ENCODE measurements at places on chromosomes 4 and X.

DNA sequence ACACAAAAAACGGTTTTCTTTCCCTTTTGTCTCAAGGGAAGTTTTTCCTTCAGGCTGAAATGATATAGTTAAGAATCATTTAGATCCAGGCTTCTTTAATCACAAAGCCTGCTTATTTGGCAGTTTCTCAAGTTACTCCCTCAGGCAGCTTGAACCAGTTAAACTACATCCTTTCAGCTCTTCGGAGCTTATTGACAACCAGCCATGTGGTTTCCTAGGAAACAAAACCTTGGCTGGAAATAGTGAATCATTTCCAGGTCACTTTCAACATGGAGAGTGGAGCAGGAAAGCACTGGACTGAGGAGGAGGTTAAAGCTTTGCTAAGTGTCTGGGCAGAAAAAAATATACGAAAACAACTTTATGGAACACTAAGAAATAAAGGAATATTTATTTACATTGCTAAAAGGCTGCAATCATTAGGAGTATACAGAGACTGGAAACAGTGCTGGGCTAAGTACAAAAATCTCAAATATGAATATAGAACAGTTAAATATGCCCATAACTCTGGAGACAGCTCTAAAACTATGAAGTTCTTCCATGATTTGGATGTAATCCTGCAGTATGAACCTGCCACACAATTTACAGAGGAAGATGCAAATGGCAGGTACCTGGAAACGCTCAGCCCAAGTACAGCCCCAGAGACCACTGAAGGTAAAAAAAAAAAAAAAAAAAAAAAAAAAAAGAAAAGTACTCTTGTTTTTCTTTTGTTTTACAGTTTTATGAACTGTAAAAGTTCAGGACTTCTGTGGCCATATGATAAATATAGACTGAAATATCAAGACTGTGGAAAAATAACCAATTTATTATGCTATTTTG is 23.2 kb upstream of the AASDH start:
- DNase-seq, result no peak

GRCh38 chr4:53767482-53767881 is 176.2 kb upstream of the LNX1 start:
- DNase-seq, result no peak

DNA sequence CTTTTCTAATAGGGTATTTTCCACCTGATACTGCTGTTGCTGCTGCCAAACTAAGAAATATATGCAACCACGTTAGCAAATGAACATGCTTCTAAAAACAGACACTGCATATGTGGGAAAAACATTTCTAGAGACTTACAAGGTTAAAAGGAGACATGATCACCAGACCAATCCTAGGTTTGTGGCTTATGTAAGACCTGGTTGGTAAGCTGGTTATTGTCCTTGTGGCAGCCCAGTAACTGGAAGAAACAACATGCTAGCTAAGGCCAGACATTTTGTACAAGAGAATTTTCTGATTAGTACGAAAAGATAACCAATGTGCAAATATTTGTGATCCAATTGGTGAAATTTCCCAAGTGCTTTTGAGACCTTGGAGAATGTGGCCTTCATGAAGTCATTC is 112.0 kb downstream of the AFF2 start:
- DNase-seq, result no peak

DNA sequence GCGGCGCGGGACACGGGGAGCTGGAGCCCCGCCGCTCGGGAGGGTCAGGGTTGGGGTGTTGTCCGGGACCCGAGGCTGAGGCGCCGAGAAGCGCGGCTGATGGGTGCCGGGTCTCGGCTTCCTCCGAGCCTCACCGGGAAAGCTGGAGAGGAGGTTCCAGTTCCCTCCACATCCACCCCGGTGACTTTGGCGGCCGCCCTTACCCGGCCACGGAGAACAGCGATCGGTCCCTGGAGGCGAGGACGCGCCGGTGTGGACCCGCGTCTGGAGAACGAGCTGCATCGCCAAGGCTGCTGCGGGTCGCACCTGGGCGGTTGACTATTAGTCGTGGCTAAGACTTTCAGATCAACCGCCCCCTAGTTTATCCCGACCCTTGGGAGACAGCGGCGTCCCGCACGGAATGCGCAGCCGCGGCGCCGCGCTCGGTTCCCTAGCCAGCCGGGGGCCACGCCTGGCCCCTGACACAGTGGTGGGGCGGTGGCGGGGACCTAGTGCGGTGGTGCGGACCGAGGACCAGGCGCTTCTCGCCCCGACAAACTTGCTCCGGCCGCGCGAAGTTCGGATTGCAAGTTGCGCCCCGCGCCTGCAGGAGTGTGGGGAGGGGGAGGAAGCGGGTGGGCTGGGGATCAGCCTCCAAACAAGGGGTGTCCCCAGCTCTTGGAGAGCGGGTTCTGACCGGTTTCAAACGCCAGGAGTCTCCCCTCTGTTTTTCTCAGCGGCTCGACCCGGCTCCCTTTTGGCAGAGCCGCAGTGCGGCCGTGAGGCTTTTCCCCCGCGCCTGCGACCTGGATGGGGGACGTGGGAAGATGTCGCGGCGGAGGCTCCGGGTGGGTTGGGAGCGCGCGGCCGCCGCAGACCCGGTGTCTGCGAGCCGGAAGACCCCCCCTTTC is 568 bp downstream of the FHDC1 start:
- DNase-seq, result no peak

GRCh38 chr4:74527049-74527448 is 82.1 kb downstream of the AREG start:
- DNase-seq, result no peak

- DNase-seq, result no peak
These were observed 129.1 kb downstream of the ARHGAP10 start for GRCh38 chr4:147860960-147861359.

GRCh38 chrX:130014356-130014755 is 31.9 kb downstream of the BCORL1 start:
- DNase-seq, result no peak

DNA sequence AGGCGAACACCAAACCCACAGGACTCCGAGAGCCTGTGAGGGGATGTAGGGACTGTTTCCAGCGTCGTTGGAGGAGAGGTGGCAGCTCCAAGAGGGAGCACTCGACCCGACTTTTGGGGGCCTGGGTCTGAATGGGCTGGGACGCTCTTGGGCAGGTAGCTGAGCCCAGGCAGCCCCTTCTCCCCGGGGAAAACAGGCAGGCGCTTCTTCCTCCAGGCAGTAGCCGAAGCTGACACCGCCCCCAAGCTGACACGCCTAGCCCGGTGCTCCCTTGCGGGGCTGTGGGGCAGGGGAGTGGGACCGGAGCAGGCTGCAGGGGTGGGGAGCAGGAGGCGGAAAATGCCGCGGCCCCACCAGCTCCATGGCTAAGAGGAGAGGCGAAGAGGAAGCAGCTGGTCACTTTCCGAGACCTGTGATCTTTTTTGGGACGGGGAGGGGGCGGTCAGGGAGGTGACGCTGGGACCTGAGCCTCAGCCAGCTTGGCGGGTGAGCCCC is 4.2 kb downstream of the NKX1-1 start:
- DNase-seq, result no peak

DNA sequence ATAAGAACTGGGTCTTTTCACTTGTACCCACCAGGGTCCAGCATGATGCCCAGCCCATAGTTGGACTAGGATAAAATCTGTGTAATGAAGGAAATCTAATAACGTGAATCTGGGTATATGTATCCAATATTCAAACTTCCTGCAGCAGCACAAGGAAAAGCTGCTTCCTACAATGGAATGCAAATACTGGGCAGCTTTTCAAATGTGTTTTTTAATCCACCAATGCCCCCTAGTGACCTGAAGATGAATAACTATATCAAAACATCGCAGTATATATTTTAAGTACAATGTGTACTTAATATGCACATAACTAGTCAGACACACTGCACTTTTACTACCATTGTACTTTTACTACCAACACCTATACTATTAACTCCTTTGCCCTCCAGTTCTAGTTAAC is 5.3 kb downstream of the APOO start:
- DNase-seq, result no peak

DNA sequence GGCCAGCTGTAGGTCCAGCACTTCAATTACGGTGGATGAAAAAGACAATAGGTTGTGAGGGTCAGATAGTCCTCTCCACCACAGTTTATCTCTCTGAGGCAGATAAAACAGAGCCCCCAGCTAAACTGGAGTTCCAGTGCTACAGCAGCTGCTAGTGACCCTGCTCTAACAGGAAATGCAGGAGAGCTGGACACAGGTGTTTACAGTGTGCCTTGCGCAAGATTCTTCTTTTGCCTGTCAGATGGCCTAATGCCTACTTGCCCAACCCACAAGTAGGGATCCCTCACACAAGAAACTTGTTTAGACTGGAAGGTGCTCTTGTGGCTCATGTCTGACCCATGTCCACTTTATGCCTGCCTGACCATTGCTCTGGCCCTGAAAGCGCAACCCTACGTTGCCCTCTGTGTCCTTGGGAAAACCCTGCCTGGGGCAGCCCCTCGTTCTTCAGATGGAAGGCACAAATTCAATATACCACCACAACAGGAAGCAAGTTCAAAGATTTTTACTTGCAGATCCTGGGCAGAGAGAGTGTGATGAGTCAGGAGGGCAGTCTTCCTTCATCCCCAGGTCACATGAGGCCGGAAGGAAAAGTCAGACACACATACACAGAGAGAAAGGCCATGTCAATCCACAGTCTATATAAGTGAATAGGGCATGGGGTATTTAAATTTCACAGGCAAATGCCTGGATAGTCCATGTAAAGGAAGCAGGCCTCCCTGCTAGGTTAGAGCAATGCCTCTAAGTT is 105.1 kb upstream of the ADGRL3 start:
- DNase-seq, result no peak

DNA sequence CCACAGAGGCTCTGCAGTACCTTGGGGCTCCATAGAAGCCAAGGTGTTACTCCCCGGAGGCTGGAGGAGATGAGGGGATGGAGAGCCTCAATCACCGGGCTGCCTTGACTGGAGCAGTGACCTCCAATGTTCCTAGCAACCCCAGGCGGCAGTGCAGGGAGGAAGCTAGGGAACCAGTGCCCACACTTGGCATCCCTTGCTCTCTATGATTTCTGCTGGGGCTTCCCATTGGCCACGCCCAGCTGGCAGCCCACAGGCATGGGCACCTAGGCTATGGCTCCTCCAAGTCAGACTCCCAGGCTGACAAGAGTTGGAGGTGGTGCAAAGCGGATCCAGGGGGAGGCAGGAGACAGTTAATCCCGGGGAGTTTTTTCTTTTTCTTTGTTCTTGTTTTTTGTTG is 229.7 kb downstream of the EVC2 start:
- no peak for DNase-seq

- DNase-seq, result no peak
These were observed 1523.7 kb downstream of the ARAP2 start for GRCh38 chr4:34720571-34720970.

GRCh38 chrX:23304881-23305280 is 29.8 kb upstream of the PTCHD1 start:
- DNase-seq, result no peak

DNA sequence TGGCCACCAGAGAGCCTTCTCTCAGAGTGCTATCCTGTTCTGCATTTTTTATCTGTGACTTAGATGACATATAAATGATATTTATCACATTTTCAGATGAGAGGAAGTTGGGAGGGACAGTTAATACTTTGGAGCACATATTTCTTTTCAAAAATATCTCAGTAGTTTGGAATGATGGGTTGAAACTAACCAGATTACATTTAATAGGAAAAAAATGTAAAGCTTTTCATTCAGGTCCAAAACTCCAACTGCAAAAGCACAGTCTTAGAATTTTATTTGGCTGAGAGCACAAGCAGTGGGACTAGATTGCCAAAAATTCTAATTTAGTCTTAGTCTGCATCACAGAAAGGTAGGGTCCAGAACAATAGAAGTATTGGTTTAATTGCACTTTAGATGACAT is 248.2 kb upstream of the TEX13A start:
- DNase-seq, result no peak

GRCh38 chrX:154961947-154962346 is 60.6 kb downstream of the F8 start:
- DNase-seq, result no peak

DNA sequence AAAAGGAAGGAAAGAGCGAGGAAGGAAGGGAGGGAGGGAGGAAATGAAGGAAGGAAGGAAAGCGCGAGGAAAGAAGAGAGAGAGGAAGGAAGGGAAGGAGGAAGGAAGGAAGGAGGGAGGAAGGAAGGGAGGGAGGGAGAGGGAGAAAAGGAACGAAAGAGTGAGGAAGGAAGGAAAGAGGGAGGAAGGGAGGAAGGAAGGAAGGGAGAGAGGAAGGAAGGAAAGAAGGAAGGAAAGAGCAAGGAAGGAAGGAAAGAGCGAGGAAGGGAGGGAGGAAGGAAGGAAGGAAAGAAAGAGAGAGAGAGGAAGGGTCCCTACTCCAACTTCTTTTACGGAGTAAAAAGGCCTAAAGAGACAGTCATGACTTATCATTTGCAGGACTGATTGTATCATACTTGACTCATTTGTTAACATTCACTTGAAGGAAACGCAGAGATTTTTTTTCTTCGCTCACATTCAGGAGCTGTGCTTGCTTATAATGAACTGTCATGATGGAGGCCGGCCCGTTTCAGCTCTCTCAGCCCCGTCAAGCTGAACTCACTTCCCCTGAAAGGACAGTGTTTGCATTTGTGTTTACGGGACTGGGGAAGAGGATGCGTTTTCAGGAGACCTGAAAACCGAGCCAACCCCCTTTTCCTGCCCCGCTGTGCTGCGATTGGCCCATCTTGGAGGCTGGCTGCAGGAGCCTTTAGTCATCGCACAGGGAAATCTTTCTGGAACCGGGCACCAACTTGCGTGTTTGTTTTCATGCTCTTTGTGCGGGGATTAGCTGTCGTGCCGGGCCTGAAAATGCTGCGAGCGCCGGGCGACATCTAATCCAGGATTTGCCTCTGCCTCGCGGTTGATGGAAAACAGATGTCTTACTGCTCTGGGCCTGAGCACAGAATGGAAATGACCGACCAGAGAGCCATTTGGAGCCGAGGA is 17.8 kb downstream of the TRIM2 start:
- DNase-seq, result no peak

DNA sequence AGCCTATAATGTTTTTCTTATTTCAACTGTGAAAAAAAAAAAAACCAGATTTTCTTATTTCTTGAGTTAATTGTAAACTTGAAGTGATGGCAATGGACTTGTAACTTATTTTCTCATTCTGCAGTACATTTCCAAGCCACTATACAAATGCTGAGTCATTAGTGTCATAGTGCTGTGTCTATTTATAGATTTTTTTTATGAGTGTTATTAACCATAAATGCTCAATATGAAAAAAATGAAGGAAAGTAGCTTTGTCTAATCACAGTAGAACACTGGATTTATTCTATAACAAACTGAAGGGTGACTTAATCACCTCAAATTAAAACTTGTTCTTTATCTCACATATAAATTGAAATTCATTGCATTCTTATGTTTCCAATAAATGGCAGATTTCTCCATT is 718.6 kb downstream of the CCSER1 start:
- no peak for DNase-seq

DNA sequence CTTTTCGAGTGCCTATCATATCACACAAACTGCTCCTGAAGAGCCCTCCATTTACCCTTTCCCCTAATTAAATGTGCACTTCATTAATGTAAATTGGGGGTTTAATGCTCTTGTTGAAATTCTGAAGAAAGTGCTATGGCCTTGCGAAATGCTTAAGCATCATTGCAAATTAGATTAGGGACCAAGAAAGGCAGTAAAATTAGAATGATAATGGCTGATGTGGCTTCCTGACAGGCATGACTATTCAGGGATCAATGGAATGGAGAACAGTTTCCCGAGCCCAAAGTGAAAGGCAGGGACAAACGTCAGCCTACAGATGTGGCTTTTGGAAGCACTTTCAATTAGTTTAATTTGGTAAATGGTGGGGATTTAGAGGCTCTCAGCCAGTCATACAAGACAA is 120.1 kb downstream of the NKX6-1 start:
- DNase-seq, result no peak

Data from stimulated activated CD8-positive, alpha-beta memory T cell treated with anti-CD3 and anti-CD28 coated beads, Interleukin-15, amount 100 ng/mL, for 1 hour (primary cell).